ENCODE measurements at places on chromosomes 7 and 10. TPM values are rescaled to one million over a fixed set of nuclear protein-coding genes. Genes with fewer than 3 reads are reported as not detected.

DNA sequence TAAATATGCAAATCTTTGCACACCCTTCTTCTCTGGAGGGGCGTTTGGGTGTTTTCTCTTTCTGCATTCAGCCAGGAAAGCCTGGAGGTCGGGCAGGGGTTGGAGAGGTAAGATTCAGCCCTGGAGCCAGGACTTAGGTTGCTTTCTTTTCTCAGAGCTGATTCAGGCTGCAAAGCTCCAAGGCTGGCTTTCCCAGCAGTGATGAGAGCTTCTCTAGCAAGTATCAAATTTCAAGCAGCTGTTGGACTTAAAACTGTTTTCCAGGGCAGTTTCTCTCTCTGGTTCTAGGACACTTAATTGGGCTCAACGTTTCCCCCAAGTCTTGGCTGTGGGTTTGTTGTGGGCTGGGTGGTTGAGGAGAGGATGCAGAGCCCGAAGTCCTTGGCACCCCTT, 608 bp downstream of the AKR1B10 start:
- no peak overlapping the region for H3K27ac ChIP-seq
- peaks cover 13% of the 10 kb centered on the region for H3K27me3 ChIP-seq
- no peak for DNase-seq
- no peaks in the 10 kb centered on the region for H3K36me3 ChIP-seq

GRCh38 chr7:36475011-36475342, 85.3 kb downstream of the ANLN start:
- no peak overlapping the region for H3K4me3 ChIP-seq
- DNase-seq, result no peak
- H3K36me3 ChIP-seq, result no peaks in the 10 kb centered on the region
- no peak overlapping the region for H3K27ac ChIP-seq

DNA sequence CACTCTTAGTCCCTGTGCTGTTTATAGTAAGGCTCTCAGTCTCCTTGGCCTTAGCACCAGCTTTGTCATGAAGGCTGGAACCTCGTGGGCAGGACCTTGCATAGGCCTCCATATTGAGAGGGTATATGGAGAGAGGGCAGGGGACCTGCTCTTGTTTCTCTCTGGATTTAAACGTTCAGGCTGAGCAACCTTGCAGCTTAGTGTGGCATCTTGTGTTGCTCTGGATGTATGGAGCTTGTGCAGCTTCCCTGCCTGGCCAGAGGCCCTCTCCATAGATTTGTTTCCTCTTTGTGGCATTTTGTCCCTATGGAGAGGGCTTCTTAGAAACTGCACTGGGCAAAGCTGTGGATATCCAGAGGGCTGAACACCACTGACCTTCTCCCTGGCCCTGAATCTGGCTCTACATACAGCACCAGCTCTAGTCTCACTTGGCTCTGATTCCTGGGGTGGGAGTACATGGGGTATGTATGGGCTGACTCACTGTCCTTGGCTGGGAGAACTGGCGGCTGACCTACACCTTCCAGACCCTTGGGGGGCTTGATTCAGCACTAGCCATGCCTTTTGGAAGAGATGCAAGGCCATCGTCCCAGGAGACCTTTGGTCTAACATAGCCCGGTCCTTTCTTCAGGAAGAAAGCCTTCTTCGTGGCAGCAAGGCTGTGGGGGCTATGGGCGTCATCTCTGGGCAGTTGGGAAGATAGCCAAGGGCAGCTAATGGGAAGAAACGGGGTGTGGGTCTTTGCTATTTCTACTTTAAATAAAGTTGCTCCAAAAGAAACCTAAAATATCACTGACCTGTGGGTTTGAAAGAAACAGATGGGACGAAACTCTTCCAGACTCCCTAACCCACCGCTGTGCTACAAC, 30.5 kb downstream of the ITPRIP start:
- peaks cover 4% of the 10 kb centered on the region for H3K36me3 ChIP-seq
- no peak overlapping the region for H3K4me3 ChIP-seq
- H3K27ac ChIP-seq, result no peak overlapping the region

DNA sequence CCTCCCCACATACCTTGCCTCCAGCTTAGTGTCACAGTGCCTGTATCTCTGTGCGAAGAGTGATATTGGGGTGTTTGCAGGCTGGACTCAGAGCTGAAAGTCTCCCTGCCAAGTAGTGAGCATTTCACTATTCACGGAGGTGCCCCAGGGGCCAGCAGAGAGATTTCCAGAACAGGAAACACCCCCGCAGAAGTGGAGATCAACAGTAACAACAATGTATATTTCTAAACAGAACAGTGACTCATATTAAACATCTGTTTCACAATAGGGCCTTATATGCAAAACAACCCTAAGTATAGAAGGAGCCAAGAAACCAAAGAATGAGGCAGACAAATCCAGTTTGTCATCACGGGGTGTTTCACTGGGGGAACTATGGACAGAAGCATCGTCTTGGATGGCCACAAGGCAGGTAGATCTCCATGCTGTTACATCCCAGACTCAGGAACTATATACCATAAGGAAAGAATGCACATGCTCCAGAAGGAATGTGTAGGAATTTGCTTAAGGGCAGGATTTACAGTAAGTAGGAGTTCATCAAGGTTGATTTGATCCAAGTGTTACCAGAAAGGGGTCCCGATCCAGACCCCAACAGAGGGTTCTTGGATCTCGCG, 29.3 kb upstream of the CCL24 start:
- peaks cover 6% of the 10 kb centered on the region for H3K4me1 ChIP-seq
- H3K4me3 ChIP-seq, result no peak overlapping the region
- no peaks in the 10 kb centered on the region for H3K27me3 ChIP-seq

Gene SMIM30
- 55.8 TPM for total RNA-seq

DNA sequence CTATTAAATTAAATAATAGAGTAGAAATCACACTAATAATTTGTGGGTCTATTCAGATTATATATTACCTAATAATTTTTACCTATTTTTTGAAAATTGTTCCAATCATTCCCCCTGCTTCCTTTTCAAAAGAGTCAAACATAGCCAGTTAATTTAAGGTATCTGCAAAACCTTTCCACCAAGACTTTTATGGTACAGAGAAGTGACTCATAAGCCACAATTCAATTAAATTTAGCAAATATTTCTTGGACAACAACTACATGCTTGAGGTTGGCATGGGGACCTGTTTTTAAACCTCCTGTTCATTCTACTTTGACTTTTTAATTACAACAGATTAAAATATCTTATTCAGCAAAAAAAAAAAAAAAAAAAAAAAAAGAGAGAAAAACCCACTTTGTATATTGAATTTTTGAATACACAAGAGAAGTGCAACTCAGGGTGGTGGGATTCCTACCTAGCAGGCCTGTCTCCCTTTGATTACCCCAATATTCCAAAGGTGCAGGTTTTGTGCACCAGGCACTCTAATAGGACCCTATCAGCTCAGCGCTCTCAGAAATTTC, 301.9 kb upstream of the C7orf33 start:
- DNase-seq, result no peak
- no peak overlapping the region for H3K4me3 ChIP-seq
- H3K27ac ChIP-seq, result no peak overlapping the region
- H3K36me3 ChIP-seq, result no peaks in the 10 kb centered on the region
- H3K27me3 ChIP-seq, result peaks cover 9% of the 10 kb centered on the region
- no peaks in the 10 kb centered on the region for H3K4me1 ChIP-seq

Gene CHCHD2
- total RNA-seq, result 510 TPM

Gene GIMAP5
- 0.57 TPM for total RNA-seq

Gene AGAP9
- total RNA-seq, result 7.4 TPM

DNA sequence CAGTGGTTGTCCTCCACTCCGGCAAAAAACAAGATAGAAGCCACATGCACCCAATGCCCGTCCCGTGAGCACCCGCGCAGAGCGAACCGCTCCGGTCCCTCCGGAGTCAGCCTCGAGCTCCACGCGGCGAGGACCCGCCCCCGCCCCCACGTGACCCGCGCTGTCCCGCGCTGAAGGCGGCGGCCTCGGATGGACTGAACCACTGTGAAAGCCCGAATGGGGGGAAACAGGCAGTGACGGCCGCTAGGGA, 766 bp upstream of the EIF3B start:
- peaks cover 24% of the 10 kb centered on the region for H3K36me3 ChIP-seq
- H3K4me1 ChIP-seq, result peaks cover 6% of the 10 kb centered on the region
- peak; percentile 83 for DNase-seq
- peak overlapping the region; percentile 98 for H3K4me3 ChIP-seq

DNA sequence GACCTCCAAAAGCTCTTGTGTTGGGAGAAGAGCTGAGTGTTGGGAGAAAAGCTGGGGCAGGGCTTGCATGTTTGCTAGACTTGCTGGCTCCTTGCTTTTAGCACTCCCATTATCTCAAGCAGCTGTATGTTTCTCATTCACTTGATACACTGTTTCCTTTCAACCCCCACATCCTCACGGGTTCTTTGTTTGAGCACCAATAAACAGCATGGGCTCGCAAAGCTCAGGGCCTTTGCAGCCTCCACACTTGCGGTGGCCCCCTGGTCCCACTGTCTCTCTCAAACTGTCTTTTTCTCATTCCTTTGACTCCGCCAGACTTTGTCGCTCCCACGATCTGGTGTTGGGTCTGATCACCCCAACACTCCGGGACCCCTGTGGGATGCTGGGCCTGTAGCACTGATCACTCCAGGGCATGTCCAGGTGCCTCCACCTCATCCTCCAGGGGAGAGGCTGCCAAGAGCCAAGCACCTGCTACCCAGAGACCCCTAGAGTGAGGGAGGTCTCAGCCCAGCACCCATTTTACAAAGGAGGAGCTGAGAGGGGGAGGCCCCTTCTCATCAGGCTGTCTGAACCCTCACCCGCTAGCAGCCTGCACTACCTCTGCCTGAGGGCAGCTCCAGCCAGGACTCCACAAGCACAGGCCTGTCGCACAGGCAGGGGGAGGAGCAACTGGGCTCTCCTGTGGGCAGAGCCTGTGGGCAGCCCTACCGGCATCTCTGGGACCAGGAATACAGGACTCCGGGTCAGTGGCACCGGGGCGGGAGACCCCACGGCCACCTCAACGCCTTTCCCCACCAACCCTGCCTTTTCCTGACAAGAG, 49.1 kb upstream of the MSMB start:
- DNase-seq, result no peak
- no peak overlapping the region for H3K27ac ChIP-seq
- no peaks in the 10 kb centered on the region for H3K27me3 ChIP-seq
- H3K36me3 ChIP-seq, result no peaks in the 10 kb centered on the region
- peaks cover 12% of the 10 kb centered on the region for H3K4me1 ChIP-seq

GRCh38 chr10:111075577-111076185, 1.1 kb upstream of the ADRA2A start:
- H3K4me3 ChIP-seq, result no peak overlapping the region
- DNase-seq, result no peak
- no peaks in the 10 kb centered on the region for H3K36me3 ChIP-seq
- H3K4me1 ChIP-seq, result no peaks in the 10 kb centered on the region

Gene TRRAP
- total RNA-seq, result 44.5 TPM

GRCh38 chr7:378551-379455, 88.8 kb downstream of the FOXL3 start:
- no peak overlapping the region for H3K4me3 ChIP-seq
- no peaks in the 10 kb centered on the region for H3K36me3 ChIP-seq
- no peaks in the 10 kb centered on the region for H3K4me1 ChIP-seq
- no peak for DNase-seq

DNA sequence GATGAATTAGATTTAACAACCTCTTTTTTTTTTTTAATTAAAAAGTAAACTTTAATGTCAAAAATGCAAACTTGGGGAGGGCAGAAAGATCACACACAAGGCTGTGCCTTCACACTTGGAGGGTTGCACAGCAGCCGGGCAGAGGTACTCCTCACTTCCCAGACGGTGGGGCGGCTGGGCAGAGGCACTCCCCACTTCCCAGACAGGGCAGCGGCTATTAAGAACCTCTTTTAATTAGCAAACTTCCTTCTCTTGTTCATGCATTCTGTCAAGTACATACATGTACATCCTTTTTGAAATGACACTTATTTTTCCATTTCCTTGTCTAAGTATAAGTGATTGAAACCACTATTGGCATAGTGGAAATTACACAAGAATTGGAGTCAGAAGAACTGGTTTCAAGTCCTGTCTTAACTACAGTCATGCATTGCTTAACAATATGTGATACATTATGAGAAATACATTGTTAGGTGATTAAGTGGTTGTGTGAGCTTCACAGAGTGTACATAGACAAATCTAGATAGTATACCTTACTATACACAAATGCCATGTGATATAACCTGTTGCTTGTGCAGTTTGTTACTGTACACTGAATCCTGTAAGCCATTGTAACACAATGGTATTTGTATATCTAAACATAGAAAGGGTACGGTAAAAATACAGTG, 26.5 kb downstream of the BTRC start:
- no peak overlapping the region for H3K4me3 ChIP-seq
- DNase-seq, result no peak
- no peaks in the 10 kb centered on the region for H3K27me3 ChIP-seq
- H3K27ac ChIP-seq, result no peak overlapping the region
- H3K36me3 ChIP-seq, result no peaks in the 10 kb centered on the region
- no peaks in the 10 kb centered on the region for H3K4me1 ChIP-seq
